ENCODE measurements at places on chromosomes 16 and 17.

DNA sequence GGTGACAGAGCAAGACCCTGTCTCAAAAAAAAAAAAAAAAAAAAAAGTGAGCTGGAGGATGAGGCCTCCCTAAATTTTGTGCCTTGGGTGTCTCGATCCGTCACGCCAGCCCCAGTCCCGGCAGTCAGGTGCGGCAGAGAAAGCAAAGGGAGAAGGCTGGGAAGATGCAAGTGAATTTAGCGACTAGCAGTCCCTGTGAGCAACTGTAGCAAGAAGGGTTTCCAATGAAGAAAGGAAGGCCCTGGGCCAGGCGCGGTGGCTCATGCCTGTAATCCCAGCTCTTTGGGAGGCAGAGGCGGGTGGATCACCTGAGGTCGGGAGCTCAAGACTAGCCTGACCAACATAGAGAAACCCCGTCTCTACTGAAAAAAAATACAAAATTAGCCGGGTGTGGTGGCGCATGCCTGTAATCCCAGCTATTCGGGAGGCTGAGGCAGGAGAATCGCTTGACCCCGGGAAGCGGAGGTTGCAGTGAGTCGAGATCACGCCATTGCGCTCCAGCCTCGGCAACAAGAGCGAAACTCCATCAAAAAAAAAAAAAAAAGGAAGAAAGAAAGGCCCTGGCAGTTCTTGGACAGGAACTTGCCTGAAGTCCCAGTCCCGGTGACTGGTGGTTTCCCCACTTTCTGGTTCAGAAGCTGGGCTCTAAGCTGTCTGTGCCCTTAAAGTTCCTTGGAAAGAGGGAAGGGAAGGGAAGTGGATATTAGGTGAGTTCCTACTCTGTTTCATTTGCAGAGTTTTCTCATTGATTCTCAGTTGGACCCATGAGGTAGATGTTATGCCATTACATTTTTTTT lies 1.8 kb upstream of the QPRT start:
- DNase-seq = no peak

GRCh38 chr17:27568811-27569210 lies 62.2 kb upstream of the LGALS9 start:
- DNase-seq = no peak

- no peak for DNase-seq
Observed at GRCh38 chr17:64781014-64781756, 119.1 kb upstream of the SMURF2 start.

DNA sequence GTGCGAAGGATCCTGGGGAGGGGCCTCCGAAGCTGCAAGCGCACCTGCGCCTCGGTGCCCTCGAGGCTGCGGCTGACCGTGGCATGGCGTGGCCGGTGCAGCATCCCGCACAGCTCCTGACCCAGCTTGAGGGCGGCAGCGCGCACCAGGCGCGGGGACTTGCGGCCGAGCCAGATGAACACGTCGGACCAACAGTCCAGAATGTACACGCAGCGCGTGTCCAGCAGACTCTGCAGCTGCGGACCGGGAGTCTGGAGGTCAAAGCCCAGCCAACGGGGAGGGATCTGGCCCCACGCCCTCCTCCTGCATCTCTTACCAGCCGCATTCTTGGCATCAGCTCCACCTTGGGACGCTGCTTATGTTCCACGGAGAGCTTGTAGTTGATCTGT lies 10.9 kb downstream of the FLII start:
- no peak for DNase-seq

GRCh38 chr17:58387834-58388233 lies 29.5 kb downstream of the RNF43 start:
- peak; percentile 68 for DNase-seq

GRCh38 chr16:11029948-11030347 lies 85.6 kb downstream of the CLEC16A start:
- no peak for DNase-seq

DNA sequence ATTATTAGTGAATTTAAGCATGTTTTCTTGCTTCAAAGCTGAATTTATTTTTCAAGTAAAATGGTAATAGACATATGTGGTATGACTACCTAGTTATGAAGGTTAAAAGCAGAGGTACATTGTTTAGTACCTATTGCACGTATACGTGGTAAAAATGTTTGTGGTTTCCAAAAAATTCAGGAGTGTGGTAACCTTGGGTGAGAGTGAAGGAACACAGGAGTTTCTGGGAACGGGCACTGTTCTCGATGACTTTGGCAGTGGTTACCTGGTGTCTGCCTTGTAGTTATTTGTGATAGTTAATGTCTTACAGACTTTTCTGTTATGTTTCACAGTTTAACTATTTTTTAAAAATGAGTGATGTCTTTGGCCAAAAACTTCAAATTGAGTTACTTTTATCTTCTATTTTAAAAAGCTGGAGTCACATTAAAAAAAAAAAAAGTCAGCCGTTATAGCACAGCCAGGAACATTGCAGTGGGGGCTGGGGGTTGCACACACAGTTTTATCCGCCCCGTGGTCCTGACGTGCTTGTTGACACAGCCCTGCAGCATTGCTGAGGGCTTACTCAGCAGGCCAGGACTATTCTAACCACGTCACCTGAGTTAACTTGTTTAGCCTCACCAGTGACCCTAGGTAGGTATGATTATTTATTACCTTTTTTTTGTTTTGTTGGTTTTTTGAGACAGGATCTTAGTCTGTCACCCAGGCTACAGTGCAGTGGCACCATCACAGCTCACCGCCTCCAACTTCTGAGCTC lies 10.9 kb downstream of the JPT2 start:
- peak; percentile 85 for DNase-seq

GRCh38 chr17:54426296-54426886 lies 474.3 kb upstream of the TOM1L1 start:
- DNase-seq = peak; percentile 65

DNA sequence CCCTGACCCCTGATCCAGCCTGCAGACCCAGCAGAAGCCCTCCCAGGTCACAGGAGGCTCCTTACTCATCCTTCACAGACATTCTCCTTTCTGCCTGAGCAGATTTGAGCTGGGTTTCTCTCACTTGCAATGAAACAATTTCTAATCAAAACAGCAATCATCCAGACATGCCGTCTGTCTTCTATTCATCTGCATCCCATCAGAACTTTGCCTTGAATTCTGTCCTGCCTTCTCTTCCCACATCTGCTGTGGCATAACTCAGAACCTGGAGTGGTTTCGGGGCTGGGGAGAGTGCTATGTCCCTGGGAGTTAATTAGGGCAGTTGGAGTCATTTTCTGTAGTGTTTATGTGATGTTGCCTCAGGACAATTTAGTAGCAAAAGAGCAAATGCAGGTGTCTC lies 278.6 kb downstream of the CBLN1 start:
- DNase-seq = no peak

- DNase-seq = no peak
Observed at GRCh38 chr16:2874912-2875362, 8.1 kb upstream of the FLYWCH2 start.

DNA sequence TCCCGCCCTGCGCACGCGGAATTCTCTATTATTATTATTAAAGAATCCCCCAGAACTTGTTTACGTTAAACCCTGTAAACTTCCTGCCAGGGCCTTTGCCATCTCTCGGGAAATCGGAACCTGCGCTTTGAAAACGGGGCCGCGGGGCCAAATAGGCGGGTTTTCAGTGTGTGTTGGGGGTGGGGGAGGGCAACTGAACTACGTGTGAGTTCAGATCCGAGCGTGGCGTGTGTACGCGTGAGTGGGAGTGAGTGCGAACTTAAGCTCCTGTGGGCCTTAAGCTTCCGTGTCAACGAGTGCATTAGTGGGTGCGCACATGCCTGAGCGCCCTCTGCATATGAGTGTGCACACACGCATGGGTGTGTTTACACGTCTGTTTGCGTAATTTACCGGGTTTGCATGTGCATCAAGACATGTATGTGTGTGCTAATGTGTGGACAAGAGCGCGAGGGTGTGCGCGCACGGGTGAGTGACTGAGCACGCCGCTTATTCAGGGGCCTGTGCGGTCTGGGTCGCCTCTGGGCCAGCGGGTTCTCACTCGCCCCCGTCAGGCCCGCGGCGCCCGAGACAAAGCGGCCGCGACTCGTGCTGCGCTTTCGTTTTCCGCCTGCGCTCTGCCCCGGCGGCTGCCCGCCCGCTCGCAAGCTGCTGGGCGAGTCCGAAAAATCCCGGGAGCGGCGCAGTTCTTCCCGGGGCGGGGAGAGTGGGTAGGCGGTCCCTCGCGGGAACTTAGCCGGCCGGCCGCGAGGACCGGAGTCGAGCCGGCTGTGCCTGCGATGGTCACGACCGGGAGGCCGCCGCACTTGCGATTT lies 1.2 kb upstream of the FOXF1 start:
- peak; percentile 98 for DNase-seq

GRCh38 chr16:75758215-75758614 lies 31.9 kb upstream of the CPHXL start:
- DNase-seq = no peak

- no peak for DNase-seq
Observed at GRCh38 chr16:14510581-14510938, 119.5 kb downstream of the PARN start.

- DNase-seq = peak; percentile 30
Observed at GRCh38 chr17:40415390-40415789, 2.3 kb downstream of the TOP2A start.

DNA sequence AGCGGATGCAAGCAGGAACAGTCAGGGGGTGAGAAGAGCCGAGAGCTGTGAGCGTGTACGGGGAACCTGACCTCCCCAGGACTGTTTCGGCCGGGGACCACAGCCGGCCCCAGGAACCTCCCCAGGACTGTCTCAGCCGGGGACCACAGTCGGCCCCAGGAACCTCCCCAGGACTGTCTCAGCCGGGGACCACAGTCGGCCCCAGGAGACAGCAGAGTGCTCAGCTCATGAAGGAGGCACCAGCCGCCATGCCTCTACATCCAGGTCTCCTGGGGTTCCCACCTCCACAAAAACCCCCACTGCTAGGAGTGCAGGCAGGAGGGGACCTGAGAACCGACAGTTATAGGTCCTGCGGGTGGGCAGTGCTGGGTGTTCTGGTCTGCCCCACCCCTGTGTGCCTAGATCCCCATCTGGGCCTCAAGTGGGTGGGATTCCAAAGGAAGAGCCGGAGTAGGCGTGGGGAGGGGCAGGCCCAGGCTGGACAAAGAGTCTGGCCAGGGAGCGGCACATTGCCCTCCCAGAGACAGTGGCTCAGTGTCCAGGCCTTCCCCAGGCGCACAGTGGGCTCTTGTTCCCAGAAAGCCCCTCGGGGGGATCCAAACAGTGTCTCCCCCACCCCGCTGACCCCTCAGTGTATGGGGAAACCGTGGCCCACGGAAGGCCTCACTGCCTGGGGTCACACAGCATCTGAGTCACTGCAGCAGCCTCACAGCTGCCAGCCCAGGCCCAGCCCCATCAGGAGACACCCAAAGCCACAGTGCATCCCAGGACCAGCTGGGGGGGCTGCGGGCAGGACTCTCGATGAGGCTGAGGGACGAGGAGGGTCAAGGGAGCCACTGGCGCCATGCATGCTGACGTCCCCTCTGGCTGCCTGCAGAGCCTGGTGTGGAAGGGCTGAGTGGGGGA lies 4.3 kb downstream of the RHBDF1 start:
- DNase-seq = no peak

- DNase-seq = no peak
Observed at GRCh38 chr17:82076785-82077591, 11.4 kb upstream of the DUS1L start.

GRCh38 chr16:71389330-71389729 lies 30.8 kb downstream of the CALB2 start:
- no peak for DNase-seq

GRCh38 chr16:21727344-21727743 lies 63.6 kb downstream of the OTOA start:
- no peak for DNase-seq

DNA sequence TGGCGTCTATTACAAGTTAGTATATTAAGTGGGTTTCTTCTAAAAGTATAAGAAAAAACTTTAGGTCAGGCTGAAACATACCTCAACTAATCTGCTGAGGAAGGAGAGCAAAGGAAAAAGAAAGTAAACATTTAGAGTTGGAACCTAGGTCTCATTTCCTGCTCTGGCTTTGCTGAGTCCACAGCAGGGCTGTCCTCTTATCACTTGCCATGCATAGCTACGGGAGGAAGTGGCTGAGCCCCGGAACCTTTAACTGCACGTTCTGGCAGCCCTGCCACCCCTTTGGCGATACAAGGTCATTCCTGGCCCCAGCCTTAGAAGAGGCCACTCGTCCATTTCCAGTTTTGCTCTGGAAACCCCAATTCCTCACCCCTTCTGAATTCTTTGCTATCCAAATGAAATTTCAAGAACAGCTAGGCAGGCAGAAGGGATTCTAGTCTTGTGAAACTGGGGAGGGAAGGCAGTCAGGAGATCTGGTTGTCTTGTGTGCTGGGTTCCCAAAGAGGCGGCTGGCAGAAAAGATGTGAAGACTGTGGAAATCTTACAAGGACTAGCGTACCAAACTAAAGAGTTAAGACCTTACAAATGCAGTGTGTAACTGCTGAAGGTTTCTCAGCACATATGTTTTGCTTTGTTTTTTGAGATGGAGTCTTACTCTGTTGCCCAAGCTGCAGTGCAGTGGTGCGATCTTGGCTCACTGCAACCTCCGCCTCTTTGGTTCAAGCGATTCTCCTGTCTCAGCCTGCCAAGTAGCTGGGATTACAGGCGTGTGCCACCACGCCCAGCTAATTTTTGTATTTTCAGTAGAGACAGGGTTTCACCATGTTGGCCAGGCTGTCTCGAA lies 19.1 kb downstream of the WIPI1 start:
- DNase-seq = no peak

DNA sequence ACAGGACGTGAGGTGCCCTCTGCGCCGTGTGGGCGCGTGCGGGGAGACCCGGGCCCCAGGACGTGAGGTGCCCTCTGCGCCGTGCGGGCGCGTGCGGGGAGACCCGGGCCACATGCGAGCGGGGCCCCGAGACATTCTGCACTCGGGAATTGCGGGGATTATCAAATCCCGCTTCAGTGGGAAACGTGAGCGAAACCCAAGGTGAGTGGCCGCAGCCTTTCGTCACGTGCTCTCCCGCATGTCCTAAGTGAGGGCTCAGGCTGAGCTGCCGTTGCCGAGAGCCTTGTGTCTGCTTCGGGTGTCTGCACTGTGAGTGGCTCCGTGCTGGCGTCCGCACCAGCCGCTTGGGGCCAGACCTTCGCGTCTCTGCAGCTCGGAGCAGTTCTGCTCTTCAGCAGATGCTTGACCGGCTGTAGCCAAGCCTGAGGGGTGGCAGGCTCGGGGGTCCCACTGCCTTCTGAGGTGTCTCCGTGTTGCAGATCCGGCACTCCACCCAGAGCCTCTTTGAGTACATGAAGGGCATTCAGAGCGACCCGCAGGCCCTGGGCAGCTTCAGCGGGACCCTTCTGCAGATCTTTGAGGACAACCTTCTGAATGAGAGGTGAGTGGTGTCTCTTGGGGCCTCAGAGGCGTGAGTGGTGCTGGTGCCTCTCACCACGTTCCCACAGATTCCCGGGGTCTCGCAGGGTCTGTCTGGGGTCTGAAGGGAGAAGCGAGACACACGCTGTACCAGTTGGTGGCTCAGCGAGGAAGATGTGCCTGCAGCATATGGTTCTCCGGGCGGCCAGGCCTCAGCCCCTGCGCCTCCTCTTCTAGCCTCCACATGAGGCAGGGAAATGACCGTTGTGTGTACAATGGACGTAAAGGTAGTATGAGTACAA lies 90.5 kb upstream of the ZNF750 start:
- DNase-seq = no peak
